Pulmonary artery endothelial cell (primary cell): ENCODE measurements at places on chromosomes 11 and 22.

GRCh38 chr22:31933816-31934482 is 10.4 kb upstream of the YWHAH start:
- no peak for DNase-seq

DNA sequence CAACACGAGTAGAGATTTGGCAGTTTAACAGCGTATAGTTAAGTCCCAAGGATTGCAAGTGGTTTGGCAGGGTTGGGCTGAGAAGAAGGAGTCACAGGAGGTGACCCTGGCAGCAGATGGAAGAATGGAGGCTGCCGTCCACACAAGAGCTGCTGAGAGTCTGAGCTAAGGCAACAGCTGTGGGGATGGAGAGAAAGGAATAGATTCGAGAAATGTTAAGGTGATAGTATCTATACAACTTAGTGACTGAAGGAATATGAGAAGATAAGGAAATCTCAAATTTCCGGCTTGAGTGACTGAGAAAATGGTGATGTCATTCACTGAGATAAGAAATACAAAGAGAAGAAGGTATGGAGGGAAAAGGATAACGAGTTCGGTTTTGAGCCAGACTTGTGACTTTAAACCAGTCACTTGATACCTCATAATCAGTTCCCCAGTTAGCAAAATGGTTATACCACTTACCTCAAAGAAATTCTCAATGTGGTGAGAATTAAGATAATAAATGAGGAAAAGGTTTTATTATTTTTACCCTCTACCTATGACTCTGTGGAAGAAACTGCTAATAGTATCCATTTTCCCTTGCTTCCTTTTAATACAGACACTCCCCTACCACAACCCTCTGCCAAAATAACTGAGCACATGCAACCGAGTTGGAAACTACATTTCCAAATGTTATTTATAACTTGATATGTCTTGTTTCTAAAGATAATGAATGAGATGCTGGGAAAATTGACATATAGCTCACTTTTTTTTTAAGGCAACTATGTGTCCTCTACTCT is 30.7 kb downstream of the FAM168A start:
- no peak for DNase-seq

DNA sequence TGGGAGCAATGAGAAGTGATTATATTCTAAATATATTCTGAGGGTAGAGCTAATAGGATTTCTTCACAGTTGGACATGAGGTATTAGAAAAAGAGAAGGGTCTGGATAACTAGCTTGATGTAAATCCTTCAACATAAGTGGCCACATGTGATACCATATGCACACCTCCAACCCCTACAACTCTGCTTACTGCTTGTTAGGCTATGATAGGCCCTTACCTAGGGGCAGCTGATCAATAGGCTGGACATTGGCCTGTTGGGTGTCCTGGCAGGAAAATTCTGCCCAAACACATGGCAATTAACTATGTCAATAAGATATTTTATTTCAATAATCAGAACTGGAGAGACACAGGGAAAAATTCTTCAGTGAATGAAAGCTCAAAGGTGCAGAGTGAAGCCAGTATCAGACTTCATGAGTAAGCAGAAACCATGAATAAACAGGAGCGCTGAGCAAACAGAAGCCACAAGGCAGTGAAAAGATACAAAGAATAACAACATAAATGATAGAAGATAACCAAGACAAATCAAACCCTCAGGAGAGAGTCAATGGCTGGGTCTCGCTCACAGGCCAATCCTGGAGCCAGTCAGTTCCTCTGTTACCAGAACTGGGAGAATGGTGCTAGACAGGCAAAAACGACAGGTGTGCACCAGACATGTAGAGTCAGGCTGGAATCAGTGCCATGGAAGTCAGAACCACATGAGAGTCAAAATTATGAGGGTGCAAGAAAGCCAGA is 46.3 kb upstream of the PSMA1 start:
- no peak for DNase-seq

DNA sequence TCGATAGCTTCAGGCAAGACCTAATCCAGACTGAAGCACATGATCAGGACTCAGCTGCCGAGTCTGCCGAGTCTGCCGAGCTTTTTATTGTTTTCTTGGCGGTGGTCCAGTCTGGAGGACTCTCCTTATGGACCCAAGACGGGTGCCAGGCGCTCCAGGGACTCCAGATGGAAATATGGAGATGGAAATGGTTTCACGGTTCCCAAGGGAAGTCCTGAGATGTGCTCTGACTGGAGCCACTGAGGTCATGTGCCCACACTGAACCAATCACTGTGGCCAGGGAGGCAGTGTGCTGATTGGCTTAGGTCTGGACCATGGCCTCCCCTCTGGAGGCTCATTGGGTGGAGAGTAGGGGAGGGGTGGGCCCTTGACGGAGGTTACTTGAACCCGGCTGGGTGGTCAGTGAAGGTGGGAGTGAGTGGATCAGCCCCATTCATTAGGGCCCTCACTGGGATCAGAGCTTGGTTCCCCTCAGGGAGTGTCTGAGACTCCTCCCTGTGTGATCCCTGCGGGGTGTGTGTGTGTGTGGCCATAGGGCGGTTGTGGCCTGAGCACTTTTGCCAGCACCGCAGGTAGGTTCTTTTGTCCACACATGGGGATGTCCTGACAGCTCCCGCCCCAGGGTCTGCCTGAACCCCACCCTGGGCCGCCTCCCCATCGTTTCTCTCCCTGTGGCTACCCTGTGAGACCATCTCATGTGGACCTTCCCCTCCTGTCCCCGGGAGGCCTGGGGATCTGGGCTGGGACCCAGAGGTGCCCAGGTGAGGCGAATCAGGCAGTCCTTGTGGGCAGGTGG is 14.0 kb downstream of the RPS6KA4 start:
- DNase-seq = no peak

GRCh38 chr11:76824980-76825725 is 35.6 kb upstream of the ACER3 start:
- DNase-seq = no peak
